ENCODE measurements at places on chromosomes 5 and 9. TPM values are rescaled to one million over a fixed set of nuclear protein-coding genes. Genes with fewer than 3 reads are reported as not detected.

- no peak for DNase-seq
These were observed 30.6 kb downstream of the SYK start for GRCh38 chr9:90832261-90832660.

GRCh38 chr9:110443866-110444220 lies 106.2 kb upstream of the TXNDC8 start:
- no peak for DNase-seq

DNA sequence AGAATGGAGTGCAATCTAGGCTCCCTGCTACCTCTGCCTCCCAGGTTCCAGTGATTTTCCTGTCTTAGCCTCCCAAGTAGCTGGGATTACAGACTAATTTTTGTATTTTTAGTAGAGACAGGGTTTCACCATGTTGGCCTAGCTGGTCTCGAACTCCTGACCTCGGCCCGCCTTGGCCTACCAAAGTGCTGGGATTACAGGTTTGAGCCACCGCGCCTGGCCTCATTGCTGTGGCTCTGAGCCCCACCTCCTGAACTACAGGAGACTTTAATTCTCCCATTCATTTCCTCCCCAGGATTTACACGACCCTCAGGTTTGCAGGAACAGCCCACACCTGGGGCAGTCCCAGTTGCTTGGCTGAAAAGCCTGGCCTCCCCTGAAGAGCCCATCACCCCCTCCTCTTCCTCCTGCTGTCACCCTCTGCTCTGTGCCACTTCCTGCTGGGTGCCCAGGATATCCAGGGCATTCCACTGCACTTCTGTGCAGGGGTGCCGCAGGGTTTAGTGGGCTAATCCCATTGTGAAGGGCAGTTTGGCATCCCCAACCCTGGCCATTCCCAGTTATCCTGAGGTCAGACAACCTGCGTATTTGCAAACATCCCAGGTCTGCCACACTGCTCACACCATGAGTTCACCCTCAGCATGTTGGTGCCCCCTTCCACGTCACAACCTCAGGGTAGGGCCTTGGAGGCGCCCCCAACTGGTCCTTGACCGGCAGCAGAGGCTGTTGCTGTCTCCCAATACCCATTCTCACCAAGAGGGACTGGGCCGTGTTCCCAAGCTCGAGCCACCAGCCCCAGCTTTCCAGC lies 265.0 kb upstream of the IRX4 start:
- DNase-seq = no peak

DNA sequence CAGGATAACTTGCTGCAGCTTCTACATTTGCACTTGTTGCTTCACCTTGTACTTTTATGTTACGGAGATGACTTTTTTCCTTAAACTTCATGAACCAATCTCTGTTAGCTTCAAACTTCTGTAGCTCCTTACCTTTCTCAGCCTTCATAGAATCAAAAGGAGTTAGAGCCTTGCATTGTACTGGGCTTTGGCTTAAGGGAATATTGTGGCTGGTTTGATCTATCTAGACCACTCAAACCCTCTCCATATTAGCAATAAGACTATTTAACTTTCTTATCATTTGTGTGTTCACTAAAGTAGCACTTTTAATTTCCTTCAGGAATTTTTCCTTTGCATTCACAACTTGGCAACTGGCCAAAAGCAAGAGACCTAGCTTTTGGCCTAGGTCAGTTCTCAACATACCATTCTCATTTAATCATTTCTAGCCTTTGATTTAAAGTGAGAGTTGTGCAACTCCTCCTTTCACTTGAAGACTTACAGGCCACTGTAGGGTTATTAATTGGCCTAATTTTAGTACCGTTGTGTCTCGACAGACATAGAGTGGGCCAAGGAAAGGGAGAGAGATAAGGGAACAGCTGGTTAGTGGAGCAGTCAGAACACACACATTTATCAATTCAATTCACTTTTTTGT lies 63.7 kb downstream of the SHOC1 start:
- no peak for DNase-seq

DNA sequence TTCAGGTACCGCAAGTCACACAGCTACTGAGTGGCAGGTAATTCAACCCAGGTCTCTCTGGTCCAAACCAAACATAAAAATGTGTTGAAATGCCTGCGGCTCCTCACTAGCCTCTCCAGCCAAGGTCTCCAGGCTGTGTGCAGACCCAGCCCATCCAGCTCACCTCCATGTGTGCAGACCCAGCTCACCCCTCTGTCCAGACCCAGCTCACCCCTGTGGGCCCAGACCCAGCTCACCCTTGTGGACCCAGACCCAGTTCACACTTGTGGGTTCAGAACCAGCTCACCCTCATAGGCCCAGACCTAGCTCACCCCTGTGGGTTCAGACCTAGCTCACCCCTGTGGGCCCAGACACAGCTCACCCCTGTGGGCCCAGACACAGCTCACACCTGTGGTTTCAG lies 188.0 kb upstream of the ADCY2 start:
- DNase-seq = no peak

DNA sequence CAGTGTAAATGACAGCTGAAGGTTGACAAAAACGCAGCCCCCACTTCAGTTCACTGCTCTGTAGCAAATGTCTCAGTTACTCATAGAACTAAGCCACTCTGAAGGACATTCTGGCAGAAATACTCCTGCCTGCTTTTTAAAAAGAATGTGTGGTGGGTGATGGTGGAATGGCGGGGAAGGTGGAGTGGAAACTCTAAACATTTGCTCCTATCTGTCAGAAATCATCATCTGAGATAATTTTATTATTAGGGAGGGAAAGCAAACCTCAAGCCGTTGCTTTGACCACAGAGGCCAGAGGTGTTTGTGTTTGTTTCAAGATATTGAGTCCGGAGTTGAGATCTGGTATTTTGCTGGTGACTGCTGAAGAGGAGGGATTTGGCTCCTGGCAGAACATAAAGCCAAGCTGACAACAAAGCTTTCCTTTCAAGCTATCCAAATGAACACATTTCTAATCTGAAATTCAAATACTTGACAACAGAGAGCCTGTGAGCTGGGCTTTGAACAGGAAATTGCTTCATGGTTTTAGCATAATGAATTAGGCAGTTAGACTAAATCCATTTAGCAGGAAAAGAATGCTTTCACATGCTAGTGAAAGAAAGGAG lies 362.7 kb downstream of the CSNK1G3 start:
- DNase-seq = no peak

DNA sequence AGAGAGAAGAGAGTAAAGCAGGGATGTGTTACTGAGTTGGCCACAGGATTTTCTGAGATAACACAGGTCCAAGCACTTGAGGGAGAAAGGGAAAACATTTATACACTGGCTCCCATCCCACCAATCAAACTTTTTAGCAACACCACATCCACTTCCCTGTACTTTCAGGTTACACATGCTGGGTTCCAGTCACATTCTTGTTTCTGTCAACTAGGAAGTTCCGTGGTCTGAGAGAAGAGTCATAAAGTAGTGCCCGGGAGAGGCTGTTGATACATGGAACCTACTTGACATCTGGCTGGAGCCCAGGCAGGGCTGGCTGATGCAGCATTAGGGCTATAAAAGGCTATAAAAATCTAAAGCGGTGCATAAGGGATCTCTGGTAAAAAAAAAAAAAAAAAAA lies 473.9 kb upstream of the COX7C start:
- DNase-seq = no peak

- DNase-seq = no peak
These were observed 29.3 kb downstream of the PLAC8L1 start for GRCh38 chr5:146076028-146076427.

DNA sequence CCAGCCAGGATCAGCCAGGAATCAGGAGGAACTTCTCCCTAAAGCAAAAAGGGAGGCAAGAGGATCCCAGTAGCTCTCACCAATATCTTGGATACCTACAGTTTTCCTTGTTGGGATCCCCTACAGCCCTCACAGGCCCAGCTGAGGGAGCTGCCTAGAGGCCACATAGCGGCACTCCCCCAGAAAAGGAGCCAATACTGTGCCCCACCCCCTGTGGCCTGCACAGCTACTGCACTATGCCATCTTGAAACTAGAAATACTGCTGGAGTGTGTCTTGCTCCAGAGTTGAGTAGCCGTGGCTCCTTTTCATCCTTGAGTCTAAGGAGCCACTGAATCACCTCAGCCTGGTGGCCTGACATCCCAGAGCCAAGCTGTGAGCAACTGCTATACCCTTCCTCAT lies 22.3 kb upstream of the TRPM6 start:
- no peak for DNase-seq

GRCh38 chr5:142974409-142974808 lies 204.2 kb downstream of the ARHGAP26 start:
- DNase-seq = no peak

ACER2 gene
- 0.99 TPM for polyA plus RNA-seq

DROSHA gene
- 42.2 TPM for polyA plus RNA-seq

ENTPD2 gene
- polyA plus RNA-seq = 16.2 TPM

SH3PXD2B gene
- polyA plus RNA-seq = 27.8 TPM

TMEM215 gene
- 0.54 TPM for polyA plus RNA-seq
